Kidney (tissue), 22 donors: ENCODE measurements at places on chromosomes 13 and 19. TPM values are rescaled to one million over a fixed set of nuclear protein-coding genes. Genes with fewer than 3 reads are reported as not detected.

DNA sequence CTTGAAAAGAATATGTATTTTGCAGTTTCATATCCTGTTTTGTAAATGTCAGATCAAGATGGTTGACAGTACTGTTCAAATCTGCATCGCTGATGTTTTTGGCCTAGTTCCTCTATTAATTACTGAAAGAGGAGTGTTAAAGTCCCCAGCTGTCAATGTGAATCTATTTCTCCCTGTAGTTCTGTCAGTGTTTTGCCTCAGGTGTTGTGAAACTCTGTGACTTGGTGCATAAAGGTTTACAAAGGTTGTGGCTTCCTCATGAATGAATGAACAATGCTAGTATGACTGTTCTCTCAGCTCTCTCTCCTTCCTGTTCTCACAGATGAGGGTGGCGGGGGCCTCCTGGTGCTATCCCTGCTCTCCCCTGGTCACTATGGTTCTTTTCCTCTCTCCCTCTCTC lies 142.4 kb downstream of the MYCBP2 start:
- no peak for DNase-seq

DNA sequence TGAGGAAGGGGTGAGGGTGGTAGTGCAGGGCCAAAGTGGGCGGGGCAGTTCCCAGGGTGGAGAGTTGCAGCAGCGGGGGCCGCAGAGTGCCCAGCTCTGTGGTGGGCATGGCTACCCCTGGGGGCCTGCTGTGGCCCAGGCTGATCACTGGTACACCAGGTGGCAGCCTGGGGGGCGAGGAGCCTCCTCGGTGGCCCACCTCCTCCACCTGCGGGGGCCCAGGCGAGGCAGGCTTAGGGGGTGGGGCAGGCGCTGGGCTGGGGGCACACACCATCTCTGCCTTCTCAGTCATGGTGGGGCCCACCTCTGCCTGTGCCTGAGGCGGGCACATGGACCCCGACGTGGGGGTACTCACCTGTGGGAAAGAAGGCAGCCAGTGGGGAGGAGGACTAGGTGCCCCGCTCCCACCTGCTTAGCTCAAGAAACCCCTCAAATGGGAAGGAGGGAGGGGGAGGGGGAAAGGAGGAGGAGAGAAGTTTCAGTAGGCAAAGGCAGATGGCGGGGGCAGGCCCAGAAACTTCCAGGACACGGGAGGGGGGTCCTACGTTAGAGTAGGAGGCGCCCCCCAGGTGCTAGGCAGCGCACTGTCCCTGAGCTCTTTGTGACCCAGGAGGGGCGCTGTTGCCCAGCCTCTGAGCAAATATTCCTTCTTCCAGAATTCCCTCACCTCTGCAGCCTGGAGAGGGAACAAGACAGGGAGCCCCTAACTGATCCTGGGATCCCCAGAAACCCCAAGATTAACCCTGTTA lies 1.6 kb downstream of the LYL1 start:
- DNase-seq = no peak

- DNase-seq = no peak
Measured at GRCh38 chr13:29993716-29994488, 143.5 kb upstream of the UBL3 start.

DNA sequence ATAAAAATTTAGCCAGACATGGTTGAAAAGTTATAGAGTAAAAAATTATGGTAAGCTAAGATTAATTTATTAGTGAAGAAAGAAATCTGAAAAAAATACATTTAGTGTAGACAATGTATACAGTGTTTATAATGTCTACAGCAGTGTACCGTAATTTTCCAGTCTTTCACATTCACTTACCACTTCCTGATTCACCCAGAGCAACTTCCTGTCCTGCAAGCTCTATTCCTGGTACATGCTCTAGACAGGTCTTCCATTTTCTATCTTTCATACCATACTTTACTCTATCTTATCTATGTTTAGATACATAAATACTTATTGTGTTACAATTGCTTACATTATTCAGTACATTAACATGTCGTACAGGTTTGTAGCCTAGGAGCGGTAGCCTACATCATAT lies 1387.8 kb upstream of the ATXN8OS start:
- no peak for DNase-seq

DNA sequence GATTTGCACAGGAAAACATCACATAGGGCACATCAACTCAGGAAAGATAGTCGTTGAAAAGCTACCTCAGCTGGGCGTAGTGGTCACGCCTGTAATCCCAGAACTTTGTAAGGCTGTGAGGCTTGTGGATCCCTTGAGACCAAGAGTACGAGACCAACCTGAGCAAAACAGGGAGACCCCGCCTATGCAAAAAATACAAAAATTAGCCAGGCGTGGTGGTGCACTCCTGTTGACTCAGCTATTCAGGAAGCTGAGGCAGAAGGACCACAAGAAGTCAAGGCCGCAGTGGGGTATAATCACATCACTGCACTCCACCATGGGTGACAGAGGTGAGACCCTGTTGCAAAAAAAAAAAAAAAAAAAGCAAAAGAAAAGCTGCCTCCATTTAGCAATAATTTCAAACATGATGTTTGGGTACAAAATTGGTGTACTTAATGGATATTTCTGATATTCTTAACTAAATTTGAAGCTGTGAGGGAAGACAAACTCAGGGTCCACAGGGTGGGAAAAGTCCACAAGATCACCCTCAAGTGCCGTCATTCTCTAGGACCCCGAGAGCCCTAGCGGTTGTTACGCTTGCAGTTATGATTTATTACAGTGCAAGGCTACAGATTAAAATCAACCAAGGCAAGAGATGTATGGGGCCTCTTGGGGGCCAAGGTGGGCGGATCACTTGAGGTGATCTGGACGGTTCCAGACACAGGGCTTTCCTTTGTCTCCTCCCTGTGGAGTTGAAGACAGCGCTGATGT lies 42.5 kb upstream of the LDLR start:
- no peak for DNase-seq

DNA sequence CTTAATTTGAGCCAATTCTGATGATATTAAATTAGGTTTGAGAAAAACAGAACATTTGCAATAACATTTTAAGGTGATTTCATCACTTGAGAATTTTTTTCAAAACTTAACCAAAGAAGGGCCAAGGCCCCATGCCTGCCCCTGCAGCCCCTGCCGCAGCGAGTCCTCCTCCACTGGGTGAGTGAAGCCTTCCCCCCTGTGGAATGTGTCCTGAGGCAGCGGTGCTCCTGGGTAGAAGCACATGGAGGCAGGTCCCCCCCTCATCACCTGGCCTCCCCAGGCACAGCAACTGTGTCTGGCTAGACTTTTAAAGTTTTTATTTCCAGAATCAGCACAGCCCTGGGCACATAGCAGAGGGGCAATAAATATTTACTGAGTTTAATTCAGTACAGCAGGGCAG lies 10.8 kb downstream of the SOX1 start:
- DNase-seq = no peak

GRCh38 chr19:16619457-16619856 lies 8.5 kb downstream of the MED26 start:
- DNase-seq = no peak

- no peak for DNase-seq
Measured at GRCh38 chr19:16945364-16945714, 56.5 kb downstream of the F2RL3 start.

- no peak for DNase-seq
Measured at GRCh38 chr13:26412263-26412662, 145.2 kb upstream of the WASF3 start.

GRCh38 chr13:42028113-42028799 lies 20.2 kb upstream of the DGKH start:
- DNase-seq = no peak

- DNase-seq = no peak
Measured at GRCh38 chr13:99832347-99832746, 139.2 kb downstream of the ZIC5 start.

DNA sequence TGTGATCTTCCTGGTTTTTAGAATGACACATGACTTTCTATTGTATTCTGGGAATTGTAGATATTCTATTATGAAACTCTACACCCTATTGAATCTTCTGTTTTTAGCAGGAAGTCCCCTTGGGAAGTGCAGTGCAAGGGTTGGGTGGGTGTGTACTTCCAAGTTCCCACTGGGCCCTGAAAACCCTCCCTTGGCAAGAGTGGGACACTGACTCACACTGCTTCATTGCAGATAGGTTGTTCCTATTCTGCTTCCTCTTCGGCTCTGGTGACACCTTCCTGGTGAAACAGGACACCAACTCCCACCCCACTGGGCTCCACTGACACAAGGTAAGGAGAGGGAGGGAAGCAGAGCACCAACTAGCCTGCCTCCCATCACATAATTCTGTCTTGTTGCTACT lies 121.8 kb downstream of the KCTD12 start:
- DNase-seq = peak; percentile 59

DNA sequence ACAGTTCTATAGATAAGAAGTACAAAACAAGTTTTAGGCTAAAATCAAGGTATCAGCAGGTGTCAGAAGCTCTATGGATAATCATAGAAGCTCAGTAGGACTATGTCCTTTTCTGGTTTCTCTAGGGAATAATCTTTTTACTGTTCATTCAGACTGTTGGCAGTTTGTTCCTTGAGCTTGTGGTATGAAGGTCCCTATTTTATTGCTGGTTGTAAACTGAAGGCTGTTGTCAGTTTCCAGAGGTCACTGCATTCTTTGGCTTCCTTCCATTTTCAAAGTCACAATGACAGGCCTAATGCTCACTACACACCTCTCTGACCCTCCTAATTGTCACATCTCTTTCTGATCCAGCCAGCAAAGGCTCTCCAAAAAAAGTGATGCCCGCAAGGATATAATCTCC lies 337.9 kb upstream of the EDNRB start:
- no peak for DNase-seq

- DNase-seq = no peak
Measured at GRCh38 chr13:75521956-75522355, 15.7 kb downstream of the COMMD6 start.

DNA sequence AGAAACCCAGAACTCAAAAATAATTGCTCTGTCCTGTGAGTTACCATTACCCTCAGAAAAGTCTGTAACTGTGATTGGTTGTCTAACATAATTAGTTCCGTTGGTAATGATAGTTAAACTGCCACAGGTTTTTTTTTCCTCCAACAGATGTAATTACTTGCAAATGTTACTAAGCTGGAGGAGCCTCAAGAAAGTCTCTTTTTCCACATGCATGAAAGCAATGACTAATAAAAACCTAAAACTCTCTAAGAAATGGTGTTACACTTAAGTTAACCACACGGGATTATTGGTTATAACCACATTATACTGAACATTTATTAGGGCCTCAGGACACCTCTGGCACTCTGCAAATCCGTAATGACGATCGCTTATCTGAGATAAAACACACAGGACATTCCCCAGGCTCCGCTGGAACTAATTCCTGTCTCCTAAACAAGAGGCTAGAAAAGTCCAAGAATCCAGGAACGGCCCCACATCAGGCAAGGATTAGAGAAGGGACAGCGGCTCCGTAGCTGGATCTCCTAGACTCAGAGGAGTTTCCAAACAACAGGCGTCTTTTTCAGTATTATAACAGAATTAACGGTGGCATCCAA lies 753 bp downstream of the ZNF235 start:
- no peak for DNase-seq

- no peak for DNase-seq
Measured at GRCh38 chr13:88685459-88685858, 1014.3 kb downstream of the SLITRK5 start.

DNA sequence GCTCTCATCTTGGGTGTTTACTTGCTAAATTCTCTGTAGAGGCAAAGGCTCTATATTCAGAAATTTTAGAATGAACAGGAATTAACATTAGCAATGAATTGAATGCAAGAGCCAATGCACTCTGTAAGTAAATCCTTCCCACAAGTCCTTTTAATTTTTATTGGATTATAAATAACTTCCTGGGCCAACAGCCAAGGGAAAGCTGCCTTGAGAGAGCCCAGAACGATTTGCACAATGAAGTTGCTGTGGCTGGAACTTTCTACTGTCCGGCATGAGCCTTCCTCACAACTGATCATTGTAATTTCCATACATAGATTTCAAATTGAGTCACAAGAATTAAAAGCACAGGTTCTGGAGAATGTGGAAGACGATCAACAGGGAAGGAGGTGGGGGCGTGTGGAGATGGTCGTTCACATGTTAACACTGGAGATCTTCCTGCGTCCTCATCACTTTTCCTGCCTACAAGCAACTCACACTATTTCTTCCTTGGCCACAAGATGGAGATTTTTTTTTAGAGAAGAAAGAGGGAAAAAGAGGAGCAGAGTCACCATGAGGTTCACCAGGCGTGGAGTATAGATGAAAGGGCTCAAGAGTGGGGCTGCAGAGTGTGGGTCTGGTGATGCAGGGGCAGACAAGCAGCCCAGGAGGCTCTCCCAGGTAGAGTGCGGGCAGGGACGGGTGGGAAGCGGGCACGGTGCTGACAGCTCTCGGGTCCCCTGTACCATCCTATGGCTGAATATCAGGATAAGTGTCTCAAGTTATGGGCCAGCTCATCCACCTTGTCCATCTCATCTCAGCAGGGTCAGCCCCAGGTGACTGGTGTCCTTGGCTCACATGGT lies 110.7 kb downstream of the SOX1 start:
- DNase-seq = peak; percentile 51

DNA sequence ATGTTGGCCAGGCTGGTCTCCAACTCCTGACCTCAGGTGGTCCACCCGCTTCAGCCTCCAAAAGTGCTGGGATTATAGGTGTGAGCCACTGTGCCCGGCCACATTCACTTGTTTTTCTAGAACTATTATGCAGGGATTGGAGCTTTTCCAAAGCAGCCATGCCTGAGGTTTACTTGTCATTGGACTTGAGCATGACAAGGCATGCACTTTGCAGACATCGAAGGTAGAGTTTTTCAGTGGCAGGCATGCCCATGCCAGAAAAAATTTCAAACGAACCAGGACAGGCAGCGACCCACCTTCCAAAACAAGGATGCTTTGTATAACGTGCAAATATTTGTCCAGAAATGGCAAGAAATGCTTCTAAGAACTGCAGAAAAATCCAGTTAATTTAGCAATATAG lies 17.7 kb downstream of the PNMA8A start:
- DNase-seq = no peak

Gene PTGIR
- total RNA-seq = 10.1 TPM

Gene MBOAT7
- total RNA-seq = 64.4 TPM

Gene KLK10
- total RNA-seq = 0.63 TPM

Gene PGLYRP1
- total RNA-seq = not detected

Gene SLC1A5
- total RNA-seq = 93.9 TPM

Gene RPL36
- 564 TPM for total RNA-seq

Gene SIGLEC9
- 8.1 TPM for total RNA-seq

Gene KLK6
- total RNA-seq = 15.0 TPM

Gene FXYD5
- 84.5 TPM for total RNA-seq

Gene B3GNT8
- total RNA-seq = 4.4 TPM

Gene CGB8
- total RNA-seq = not detected

Gene ICAM5
- total RNA-seq = 2.9 TPM

Gene HCST
- total RNA-seq = 16.7 TPM

Gene FCER2
- 1.0 TPM for total RNA-seq

Gene FLT3
- total RNA-seq = 2.9 TPM

Gene C1QTNF9
- total RNA-seq = 0.25 TPM

Gene GSX1
- total RNA-seq = not detected

Gene MYPOP
- total RNA-seq = 6.7 TPM

Gene PBX4
- total RNA-seq = 5.7 TPM

Gene DIS3
- total RNA-seq = 29.8 TPM

Gene ZNF552
- 13.8 TPM for total RNA-seq

Gene ZNF497
- 5.0 TPM for total RNA-seq

Gene GPR32
- not detected for total RNA-seq
